Bronchial smooth muscle cell (primary cell): ENCODE measurements at places on chromosomes 3 and 15. TPM values are rescaled to one million over a fixed set of nuclear protein-coding genes. Genes with fewer than 3 reads are reported as not detected.

P2RY12 gene
- 0.09 and 0.16 TPM in 2 replicates for total RNA-seq

HES1 gene
- 2.4 and 4.7 TPM in 2 replicates for total RNA-seq

SEMA3B gene
- total RNA-seq, result 31.7 and 36.9 TPM in 2 replicates

SST gene
- not detected in 2 replicates for total RNA-seq

TMC3 gene
- total RNA-seq, result under 0.01 TPM in 1 of 2 replicates, not detected in the other

CCK gene
- total RNA-seq, result 3.9 and 43.5 TPM in 2 replicates

CFAP100 gene
- not detected in 2 replicates for total RNA-seq

GOLGA6B gene
- under 0.01 TPM in 1 of 2 replicates, not detected in the other for total RNA-seq

GOLGA8N gene
- total RNA-seq, result 4.3 and 4.5 TPM in 2 replicates

FBXO40 gene
- not detected in 2 replicates for total RNA-seq

NLGN1 gene
- 1.9 and 2.9 TPM in 2 replicates for total RNA-seq
